ENCODE measurements at places on chromosomes 1 and 21. TPM values are rescaled to one million over a fixed set of nuclear protein-coding genes. Genes with fewer than 3 reads are reported as not detected.

The SAMSN1 gene
- not detected for total RNA-seq

The TFAP2E gene
- 0.54 TPM for total RNA-seq

The SMCP gene
- not detected for total RNA-seq

The HRNR gene
- total RNA-seq, result not detected

The SLAMF7 gene
- 1.6 TPM for total RNA-seq

The AMY1B gene
- not detected for total RNA-seq

Data from A549 treated with dexamethasone at 1 μM for 4 hours (cell line).